ENCODE measurements at places on chromosomes 13 and 19. TPM values are rescaled to one million over a fixed set of nuclear protein-coding genes. Genes with fewer than 3 reads are reported as not detected.

GRCh38 chr19:342801-343421, 1.7 kb downstream of the MIER2 start:
- DNase-seq, result no peak

Gene ZNF253
- 3.0 TPM for total RNA-seq

DNA sequence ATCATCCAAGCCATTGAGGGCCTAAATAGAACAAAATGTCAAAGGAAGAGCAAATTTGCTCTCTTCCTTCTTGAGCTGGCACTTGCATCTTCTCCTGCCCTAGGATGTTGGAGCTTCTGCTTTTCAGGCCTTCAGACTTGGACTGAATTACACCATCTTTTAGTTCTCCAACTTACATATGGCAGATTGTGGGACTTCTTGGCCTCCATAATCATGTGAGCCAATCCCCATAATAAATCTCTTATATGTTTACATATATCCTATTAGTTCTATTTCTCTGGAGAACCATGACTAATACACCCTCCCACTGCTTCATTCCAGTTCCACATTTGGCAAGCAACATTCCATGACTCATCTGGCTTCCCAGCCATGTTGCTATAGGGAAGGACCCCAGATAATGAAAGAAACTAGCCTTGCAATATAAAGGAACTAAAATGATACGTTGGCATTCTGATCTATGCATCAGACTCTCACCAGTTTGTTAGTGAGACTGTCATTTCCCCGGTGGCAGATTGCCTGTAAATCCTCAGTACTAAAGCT, 11.0 kb upstream of the ACOD1 start:
- DNase-seq, result no peak

DNA sequence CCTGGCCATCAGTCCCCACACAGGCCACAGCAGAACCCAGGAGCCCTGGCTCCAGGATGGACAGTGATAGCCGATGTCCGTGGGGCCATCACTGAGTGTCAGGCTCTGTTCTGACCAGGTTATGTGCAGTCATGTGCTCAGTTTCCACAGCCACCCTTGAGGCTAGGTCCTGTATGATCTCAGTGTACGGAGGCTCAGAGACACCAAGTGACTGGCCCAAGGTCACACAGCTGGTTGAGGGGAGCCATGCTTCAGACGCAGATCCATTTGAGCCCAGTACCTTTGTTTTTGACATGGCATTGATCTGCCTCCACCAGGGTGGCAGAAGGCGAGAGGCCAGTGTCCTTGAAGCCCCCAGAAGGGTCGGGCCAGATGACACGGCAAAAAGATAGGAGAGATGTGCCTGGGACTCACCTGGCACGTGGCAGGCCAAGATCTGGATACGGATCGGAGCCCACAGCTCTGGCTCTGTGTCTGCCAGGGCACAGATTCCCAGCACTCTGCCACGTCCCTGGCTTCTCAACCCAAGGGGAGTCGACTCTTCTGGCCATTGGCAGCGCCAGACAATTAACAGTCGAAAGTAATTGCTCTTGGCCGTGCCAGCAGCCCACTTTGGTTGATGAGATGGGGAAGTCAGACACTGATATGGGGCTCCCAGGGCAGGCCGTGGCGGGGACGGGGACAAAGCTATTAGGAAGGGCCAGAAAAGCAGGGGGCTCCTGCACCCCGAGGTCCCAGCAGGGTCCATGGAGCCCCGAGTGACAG, 15.6 kb downstream of the EVI5L start:
- no peak for DNase-seq

DNA sequence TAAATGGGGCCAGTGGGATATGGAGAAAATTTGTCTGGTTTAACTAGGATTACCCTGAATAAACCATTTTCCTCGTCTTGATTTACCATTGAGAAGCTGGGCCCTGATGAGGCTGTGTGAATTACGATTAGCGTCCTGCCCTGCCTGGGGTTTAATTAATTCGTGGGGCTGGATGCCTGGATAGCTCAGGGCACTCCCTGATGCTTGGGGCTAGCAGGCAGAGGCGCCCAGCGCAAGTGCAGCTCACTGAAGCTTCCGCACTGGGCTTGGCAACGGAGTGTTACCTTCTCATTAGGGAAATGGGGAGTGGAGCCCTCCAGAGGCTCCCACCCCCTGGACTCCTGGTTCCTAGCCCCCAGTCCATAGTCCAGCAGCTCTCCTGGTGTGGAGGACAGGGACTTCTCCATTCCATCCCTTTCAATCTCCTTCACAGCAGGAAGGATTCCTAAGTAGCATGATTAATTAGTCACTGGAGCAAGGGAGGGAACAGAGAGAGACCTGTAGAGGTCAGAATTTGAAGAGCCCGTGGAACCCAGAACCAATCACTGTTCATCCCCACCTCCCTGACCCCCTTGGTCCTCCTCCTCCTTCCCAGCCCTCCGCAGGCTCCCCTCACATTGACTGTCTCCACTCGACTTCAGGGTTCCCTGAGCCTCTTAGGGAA, 107.2 kb downstream of the UQCRFS1 start:
- DNase-seq, result no peak

- DNase-seq, result no peak
These were observed 416 bp upstream of the DOCK9 start for GRCh38 chr13:98978280-98978679.
